Left renal pelvis (tissue), 4 donors: ENCODE measurements at places on chromosomes 12 and 14.

DNA sequence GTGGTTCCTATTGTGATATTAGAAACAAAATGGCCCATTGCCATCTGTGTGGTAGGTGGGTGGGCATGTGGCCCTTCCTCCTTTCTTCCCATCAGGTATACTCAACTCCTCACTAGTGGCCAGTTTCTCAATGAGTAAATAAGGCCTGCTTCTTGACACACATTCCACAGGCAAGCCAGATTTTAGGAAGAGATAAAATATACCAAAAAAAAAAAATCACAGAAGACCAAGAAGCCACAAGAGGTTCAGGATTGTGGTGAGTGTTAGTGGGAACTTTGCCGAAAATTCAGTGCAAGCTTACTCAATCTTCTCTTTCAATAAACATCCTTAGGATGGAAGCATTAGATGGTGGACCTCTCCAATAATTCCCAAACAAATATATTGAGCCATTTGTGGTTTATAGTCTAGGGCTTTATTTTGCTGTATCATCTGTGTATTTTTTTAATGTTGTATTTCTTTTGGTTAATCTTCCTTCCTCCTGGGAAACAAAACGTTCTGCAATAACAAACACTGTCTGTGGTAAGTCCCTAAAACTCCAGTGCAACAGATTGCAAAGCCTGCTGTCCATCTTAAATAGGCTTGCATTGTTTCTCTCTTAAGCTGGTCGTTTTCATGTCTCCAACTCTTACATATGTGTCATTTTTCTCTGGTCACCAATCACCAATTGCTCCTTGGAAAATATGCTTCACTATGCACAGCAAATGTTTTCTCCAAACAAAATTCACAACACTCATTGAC, 289.9 kb upstream of the KITLG start:
- DNase-seq = no peak

- no peak for DNase-seq
Measured at GRCh38 chr14:78240567-78240966, 70.4 kb downstream of the NRXN3 start.

DNA sequence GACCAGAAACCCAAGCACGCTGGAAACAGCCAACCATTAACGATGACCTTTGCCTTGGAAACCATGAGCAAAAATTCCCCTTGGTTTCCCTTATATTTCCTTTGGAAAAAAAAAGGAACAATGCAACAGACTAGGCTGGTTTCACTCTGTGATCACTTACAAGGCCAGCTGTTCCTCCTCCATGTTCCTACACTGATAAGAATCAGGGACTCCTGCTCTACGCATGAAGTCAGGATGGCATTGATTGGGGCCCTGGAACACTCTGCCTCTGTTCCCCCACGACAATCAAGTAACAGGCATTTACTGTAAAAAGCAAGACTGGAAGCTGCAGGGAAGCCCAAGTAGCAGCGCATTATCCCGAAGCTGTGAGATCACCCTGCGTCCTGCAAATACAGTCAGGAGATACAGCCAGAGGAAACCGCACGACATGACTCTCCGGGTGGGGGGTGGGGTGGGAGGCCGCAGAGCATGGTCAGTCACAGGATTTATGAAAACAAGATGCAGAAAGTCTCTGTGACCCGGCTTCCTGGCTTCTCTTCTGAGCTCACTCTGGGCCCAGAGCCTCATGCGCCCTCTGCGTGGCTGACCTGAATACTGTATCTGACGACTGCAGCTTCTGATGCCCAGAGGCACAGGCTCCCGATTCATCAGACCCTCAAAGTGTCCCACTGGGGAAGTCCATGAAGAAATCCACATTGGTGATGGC, 31.1 kb downstream of the SSH1 start:
- DNase-seq = no peak

DNA sequence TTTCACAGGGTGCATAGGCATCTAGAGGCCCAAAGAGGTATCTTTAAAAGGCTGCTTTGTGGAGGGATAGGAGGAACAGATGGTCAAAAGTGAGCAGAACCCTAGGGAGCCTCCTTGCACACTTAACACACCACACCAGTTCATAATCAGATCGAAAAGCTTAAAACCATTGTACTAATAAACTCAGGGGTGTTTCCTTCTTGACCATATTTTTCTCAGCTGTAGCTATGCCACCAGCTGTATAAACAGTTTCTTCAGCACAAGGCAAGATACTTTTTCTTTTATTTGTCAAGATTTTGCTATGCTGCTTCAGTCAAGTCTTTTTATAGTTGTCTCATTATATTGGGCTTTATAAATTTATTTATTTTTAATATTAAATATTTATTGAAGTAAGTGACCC, 88.7 kb downstream of the RIC8B start:
- no peak for DNase-seq

DNA sequence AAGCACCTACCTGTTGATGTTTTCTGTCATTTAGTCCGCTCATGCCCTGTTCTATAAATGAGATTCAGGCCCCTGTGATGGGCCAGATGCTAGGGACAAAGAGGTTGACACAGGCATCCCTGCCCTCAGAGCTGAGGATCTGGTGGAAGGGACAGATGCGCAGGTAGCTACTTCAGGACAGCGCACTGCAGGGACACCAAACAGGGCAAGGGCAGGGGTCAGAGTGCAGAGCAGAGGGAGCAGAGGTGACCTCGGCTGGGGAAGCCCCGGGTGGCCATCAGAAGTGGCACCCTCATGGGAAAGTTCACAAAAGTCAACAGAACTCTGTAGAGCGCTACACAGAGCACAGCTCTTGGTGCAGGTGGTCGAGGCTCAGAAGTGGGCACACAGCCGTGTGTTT, 5.6 kb upstream of the PNMA1 start:
- no peak for DNase-seq

- DNase-seq = no peak
Measured at GRCh38 chr14:55160989-55161388, 30.4 kb downstream of the DLGAP5 start.

- no peak for DNase-seq
Measured at GRCh38 chr12:10404798-10405197, 4.8 kb downstream of the KLRC4 start.
